ENCODE measurements at places on chromosomes 16 and 17. TPM values are rescaled to one million over a fixed set of nuclear protein-coding genes. Genes with fewer than 3 reads are reported as not detected.

The KRT32 gene
- polyA plus RNA-seq: not detected

The NPIPB5 gene
- polyA plus RNA-seq: 41.1 TPM

DNA sequence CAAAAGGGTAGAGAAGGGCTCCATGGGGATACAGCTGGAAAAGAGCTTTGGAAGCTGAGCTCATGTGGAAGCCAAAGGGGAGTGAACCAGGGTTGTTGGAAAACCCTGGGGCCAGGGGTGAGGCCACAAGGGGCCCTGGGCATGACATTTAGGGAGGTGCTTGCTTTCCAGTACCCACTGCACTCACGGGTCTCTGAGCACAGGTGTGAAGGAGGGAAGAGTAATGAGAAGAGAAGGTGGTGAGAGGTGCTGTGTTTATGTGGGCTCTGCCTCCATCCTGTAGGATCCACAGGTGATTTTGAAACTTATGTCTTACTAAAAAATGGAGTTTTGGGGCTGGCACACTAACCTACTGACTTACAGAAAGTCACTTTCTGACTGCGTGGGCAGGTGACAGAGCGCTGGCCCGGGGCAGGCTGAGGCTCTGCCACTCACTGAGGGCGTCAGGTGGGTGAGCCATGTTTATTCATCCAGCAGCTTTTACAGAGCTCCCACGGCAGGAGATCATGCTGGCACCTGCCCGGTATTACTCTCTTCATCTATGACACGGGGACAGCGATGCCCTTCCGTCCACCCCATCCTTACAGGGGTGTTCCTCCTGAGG is 18.9 kb downstream of the KSR1 start:
- DNase-seq: no peak

- DNase-seq: no peak
These were observed 10.9 kb downstream of the SLC13A2 start for GRCh38 chr17:28484296-28484695.

DNA sequence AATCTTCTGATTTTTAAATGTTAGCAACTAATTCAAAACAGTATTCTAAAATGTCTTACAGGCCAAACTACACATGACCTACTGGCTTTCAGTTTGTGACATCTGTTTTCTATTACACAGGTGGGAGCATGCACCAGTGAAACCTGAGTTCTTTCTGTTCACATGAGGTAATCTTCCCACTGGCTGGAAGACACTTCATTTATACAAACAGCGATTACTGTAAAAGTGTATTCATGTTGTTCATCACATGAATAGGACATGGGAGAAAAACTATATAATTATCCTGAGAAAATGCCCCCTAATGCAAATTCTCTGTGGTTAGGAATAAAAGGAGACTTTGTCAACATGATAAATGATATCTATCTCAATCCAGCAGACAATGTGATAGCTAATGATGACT is 11.1 kb upstream of the PIK3R5 start:
- no peak for DNase-seq

Measured in small intestine (tissue), 16 donors.